Endodermal cell (in vitro differentiated cells): ENCODE measurements at places on chromosomes 6 and 20. TPM values are rescaled to one million over a fixed set of nuclear protein-coding genes. Genes with fewer than 3 reads are reported as not detected.

- DNase-seq = no peak
Observed at GRCh38 chr6:127182501-127182900, 64.0 kb downstream of the RSPO3 start.

GRCh38 chr20:5654557-5654956, 95.6 kb upstream of the SHLD1 start:
- DNase-seq = no peak

DNA sequence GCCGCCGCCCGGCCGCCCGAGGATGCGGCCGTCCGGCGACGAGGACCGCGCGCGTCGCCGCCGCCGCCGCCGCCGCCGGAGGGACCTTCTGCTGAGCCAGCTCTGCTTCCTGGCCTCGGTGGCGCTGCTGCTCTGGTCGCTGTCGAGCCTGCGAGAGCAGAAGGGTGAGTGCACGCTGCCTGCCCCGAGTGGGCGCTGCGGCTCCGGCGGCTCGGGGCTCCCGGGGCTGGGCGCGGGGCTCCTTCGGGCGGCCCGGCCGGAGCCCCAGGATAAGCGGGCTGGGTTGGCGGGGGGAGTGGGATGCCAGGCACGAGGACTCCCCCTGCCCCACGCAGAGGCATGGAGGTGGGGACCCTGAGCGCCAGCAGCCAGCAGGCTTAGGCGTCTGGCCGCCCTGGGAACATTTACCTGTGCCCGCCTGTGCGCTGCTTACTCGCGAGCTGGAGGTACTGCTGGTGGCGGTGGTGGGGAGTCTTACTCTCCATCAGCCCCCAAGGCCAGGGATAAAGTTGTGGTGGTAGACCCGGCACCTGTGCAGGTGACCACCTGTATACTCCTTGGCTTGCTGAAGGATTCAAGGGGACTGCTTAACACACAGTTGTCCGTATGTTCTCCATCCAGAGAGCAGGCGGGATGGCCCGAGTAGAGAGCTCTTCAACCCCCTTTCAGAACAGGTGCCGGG, 520 bp downstream of the SLC24A3 start:
- peak; percentile 93 for DNase-seq

- no peak for DNase-seq
Observed at GRCh38 chr20:10508468-10509251, 73.6 kb downstream of the SLX4IP start.

DNA sequence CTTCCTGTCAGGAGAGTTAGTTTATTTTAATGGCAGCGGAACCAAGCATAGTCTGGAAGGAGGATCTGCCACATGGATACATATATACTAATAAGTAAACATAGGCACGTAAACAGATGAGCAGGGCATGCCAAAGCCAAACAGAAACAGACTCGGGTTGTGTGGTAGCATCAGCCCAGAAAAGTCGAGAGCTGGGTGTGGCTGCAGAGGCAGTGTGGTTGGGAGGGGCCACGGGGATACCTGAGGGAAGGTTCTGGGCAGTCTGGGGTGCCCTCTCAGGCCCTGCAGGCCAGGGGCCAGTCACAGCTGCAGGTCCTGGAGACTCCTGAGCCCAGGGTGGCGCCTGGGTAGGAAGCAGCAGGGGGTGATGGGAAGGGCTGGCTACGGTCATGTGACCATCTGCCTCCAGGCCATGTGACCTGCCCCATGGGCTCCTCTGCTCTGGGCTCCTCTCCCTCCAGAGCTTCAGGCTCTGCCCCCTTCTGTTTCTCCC, 42.8 kb upstream of the MRPS10 start:
- DNase-seq = peak; percentile 77

- DNase-seq = no peak
Observed at GRCh38 chr6:5866547-5867051, 140.1 kb downstream of the NRN1 start.

- DNase-seq = no peak
Observed at GRCh38 chr6:110934381-110934898, 24.1 kb upstream of the GTF3C6 start.

GRCh38 chr6:44514085-44514484, 126.6 kb downstream of the CDC5L start:
- DNase-seq = no peak

- DNase-seq = no peak
Observed at GRCh38 chr20:47800623-47801022, 15.3 kb upstream of the SULF2 start.

DNA sequence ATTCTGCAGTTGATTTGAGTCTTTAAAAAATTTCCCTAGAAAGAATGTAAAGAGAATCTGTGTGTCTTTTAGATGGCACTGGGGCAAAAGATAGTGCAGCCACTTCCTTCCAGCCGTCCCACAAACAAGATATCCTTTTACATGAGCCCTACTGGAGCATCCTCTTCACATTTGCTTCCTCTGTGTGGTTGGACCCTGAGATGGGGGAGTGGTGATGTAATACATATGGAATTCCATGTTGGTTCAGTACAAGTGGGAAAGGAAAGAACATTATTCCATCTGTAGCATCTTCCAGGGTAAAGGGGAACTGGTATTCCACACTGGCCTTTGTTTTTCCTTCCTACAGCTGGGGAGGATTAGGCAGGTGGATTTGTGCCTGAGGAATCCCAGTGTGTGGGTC, 78.9 kb upstream of the ISM1 start:
- DNase-seq = no peak

GRCh38 chr6:156283091-156283490, 494.1 kb upstream of the ARID1B start:
- DNase-seq = no peak

- no peak for DNase-seq
Observed at GRCh38 chr20:35344354-35344837, 52.2 kb upstream of the FAM83C start.

DNA sequence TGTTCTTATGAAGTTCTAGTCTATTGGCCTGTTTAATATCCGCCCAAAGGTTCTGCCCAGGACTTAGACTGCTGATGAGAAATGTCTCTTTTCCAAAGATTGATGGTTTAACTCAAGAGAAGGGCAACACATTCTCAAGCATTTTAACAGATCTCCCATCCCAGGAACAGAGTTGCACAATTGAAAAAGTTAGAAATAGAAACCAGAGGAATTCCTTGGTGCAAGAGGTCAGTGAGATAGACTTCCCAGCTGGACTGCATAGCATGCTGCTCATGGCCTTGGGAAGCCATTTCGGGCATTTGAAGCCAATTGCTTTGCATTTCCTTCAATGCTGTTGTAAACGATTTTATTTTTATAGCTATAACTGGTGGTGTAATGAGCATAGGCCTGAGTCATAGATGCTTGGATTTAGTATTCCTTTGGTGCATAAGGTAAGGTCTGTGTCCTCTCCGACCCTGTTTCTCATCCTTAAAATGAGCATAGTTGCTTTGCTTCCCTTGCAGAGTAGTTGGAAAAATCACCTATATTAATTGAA, 292.2 kb upstream of the JAG1 start:
- DNase-seq = no peak

DNA sequence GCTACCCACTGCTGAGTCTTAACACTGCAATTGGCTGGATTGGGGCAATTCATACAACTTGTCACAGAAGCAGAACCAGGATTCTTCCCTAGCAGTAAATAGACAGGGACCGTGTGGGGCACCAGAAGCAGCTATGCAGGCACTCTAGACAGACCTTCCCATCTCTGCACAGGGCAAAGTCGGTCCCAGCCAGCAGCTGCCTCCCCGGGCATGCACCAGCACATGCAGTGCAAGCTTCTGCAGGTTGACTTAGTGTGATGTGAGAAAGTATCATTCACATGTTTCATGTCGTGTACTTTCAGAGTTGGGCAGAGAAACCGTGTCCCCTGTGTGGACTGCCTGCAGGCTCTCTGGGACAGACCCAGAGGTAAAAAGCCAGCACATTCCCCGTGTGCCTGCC, 98.0 kb upstream of the FOXA2 start:
- DNase-seq = no peak

DNA sequence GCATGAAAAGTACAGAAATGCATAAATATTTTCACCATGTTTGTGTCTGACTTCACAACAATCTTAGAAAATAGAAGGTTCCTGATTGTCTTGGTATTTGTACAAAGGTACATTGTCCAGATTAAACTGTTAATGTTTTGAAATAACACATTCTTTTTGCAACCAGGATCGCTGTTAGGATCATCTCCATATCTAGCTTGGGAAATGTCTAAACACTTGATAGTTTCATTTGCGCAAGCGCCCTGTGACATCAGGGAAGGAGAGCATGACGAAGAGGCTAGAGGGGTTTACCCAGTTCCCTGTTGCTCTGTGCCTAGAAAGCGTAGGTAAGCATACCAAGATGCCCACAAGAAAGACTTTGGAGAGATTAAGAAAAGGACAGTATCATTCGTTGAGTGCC, 19.4 kb downstream of the ALDH8A1 start:
- DNase-seq = no peak

DNA sequence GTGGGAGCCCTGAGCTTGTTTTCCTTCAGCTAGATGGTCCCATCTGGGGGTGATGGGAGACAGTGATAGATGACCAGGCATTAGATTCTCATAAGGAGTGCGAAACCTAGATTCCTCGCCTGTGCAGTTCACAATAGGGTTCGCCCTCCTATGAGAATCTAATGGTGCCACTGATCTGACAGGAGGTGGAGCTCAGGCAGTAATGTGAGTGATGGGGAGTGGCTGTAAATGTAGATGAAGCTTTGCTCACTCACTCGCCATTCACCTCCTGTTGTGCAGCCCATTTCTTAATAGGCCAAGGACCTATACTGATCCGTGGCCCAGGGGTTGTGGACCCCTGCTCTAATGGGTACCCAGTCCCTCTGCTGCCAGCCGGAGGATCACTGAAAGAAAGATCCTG, 20.7 kb upstream of the KCNB1 start:
- no peak for DNase-seq

- peak; percentile 73 for DNase-seq
Observed at GRCh38 chr20:7094438-7094997, 327.0 kb downstream of the BMP2 start.

DNA sequence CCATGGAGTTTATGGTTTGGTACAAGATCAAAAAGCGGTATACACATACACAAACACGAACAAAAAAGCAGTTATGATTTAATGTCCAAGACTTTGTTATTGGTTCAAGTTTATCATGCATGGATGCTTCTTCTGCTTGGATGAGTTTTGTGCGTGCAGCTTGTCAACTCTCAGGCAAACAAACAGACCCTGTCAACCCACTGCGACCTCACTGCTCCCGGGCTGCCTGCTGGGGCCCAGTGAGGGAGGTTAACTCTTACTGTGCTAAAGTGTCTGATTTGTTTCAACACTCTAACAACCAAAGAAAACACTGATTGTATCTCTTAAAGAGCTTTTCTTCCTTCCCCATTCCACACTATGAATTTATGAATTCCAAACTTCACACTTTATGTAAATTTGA, 26.8 kb upstream of the DDR1 start:
- no peak for DNase-seq

DNA sequence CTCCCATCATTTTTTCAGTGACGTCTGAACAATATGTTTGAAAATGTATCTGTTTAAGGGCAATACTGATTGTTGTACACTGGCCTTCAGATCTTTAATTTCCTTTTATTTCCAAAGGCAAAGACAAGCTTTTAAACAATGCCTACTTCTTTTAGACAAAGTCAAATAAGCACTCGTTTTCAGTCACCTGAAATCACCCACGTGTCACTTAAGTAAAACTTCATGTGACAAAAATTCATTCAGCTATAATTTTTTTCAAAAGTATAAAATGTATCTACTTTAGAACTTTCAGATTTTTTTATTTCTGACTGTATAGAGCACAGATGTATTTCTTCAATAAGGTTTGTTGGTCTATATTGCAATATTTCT, 113.5 kb upstream of the BEND6 start:
- no peak for DNase-seq

Gene BPIFB2
- not detected in 2 replicates for total RNA-seq

Gene BPIFB1
- total RNA-seq = 0.26 and 0.41 TPM in 2 replicates

Gene SLC17A2
- not detected in 2 replicates for total RNA-seq

Gene PTCHD4
- total RNA-seq = 0.11 to 0.12 TPM in 2 of 3 replicates, not detected in the other

Gene IER3
- 136 and 164 TPM in 2 replicates for total RNA-seq

Gene HTR1E
- 1.3 and 1.6 TPM in 2 replicates for total RNA-seq

Gene SLC22A7
- not detected in 3 replicates for total RNA-seq

Gene BPIFA1
- not detected in 3 replicates for total RNA-seq

Gene BTN1A1
- total RNA-seq = not detected in 2 replicates

Gene MCCD1
- not detected in 3 replicates for total RNA-seq

Gene ANKRD6
- total RNA-seq = 80.3 and 88.7 TPM in 2 replicates

Gene ENPP1
- 16.0 and 16.1 TPM in 2 replicates for total RNA-seq
